ENCODE measurements at places on chromosomes 3 and 15.

GRCh38 chr3:46576879-46577278 lies 10.8 kb upstream of the LRRC2 start:
- DNase-seq = no peak

- DNase-seq = no peak
Observed at GRCh38 chr15:97168704-97169475, 791.6 kb upstream of the ARRDC4 start.

- no peak for DNase-seq
Observed at GRCh38 chr3:72153477-72154314, 368.7 kb upstream of the PROK2 start.

DNA sequence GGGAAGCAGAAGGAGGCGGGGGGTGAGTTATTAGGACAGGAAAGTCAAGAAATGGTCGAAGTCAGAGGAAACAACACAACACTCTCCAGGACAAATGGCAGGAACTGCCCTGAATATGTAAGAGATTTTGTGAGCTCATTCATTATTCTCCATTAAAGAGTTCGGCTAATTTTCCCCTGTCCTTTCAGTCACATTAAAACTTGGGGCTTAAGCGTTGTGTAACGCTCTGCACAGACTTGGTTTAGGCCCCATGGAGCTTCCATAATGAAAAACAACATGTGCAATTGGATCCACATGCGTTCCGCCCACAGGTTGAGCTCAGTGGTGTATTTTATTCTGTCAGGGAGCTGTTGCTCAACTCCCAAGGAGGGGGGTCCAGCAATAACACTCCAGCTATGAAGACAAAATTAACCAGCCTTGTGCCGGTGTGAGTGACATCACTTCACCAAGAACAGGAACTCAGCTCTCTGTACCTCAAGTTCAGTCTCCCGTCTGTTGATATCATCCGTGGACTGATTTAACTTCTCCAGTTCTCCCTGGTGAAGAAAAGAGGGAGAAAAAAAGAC lies 2.3 kb downstream of the SH3BP5 start:
- no peak for DNase-seq

- DNase-seq = no peak
Observed at GRCh38 chr3:43905157-43905556, 214.4 kb downstream of the ABHD5 start.
